ENCODE measurements at places on chromosomes 5 and 9.

- DNase-seq, result no peak
Observed at GRCh38 chr9:137487454-137488326, 28.6 kb upstream of the NSMF start.

DNA sequence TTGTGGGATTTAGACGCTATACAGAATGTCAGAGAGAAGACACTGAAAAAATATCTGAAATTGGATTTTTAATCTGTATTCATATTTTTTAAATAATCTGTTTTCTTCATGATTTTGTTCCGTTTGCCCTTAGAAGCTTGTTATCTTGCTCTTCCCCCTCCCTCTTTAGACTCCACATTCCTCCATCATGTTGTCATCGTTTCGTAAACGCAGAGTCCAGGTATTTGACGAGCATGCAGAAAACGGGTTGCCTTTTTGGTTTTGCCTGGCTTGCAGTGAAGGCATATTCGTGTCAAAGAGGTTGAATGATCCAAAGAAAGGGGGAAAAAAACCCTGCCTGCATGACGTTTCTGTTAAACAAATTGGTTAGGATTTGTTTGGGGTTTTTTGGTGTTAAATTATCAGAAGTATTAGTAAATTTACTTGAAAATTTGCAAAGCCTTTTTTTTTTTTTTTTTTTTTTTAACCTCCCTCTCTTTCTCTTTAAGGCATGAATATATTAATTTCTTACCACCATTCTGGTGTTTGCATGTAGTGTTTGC lies 2.9 kb downstream of the SPTAN1 start:
- no peak for DNase-seq

DNA sequence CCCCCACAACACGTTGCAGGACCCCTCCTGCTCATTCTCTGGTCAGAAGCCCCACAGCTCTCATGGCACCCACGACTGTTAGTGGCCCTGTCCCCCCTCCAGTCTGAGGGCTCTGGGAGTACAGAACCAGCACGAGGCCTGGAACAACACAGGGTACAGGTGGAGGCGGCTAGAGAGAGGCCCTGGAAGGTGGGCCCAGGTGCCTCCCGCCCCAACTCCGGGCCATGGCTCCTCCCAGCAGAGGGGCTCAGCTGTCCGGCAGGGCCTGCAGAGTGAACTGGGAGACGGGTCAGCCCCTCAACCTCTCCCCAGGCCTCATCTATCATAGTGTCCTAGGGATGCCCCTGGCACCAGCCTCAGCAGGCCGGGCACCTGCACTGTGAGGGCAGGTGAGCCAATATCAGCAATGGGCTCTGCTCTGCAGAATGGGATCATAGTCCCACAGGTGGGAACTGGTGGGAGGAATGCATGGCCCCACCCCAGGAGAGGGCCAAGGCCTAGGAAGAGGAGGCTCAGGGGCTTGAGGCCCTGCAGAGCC lies 58.6 kb downstream of the BARX1 start:
- DNase-seq, result no peak

DNA sequence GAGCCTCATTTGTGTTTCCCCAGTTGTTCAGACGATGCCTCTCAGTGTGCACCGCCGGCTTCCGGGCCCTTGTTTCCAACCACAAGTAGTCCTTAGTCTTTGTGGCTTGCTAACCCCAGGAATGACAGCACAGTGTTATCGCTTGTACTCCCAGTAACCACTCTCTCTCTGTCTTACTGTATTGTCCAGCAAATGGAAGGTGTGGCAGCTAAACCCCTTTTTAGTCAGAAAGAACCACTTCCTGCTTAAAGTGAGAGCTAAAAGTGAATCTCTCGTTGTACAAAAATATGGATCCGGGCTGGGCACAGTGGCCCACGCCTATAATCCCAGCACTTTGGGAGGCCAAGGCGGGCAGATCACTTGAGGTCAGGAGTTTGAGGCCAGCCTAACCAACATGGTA lies 61.3 kb downstream of the ENC1 start:
- DNase-seq, result peak; percentile 71

- DNase-seq, result peak; percentile 86
Observed at GRCh38 chr9:94860678-94861588, 134.4 kb downstream of the AOPEP start.

GRCh38 chr9:123044586-123044985 lies 11.1 kb downstream of the GPR21 start:
- DNase-seq, result no peak

GRCh38 chr5:134851307-134851923 lies 5.6 kb downstream of the C5orf24 start:
- no peak for DNase-seq

GRCh38 chr9:97293207-97293721 lies 14.2 kb upstream of the CCDC180 start:
- no peak for DNase-seq

Measured in activated naive CD4-positive, alpha-beta T cell treated with anti-CD3 and anti-CD28 coated beads, Interleukin-2, amount 10 ng/mL, durations not matched to agents 7 days and 5 days (primary cell).